Type B pancreatic cell (in vitro differentiated cells): ENCODE measurements at places on chromosomes 3 and 15. TPM values are rescaled to one million over a fixed set of nuclear protein-coding genes. Genes with fewer than 3 reads are reported as not detected.

- DNase-seq = no peak
These were observed 436.4 kb downstream of the NAALADL2 start for GRCh38 chr3:175295248-175296130.

DNA sequence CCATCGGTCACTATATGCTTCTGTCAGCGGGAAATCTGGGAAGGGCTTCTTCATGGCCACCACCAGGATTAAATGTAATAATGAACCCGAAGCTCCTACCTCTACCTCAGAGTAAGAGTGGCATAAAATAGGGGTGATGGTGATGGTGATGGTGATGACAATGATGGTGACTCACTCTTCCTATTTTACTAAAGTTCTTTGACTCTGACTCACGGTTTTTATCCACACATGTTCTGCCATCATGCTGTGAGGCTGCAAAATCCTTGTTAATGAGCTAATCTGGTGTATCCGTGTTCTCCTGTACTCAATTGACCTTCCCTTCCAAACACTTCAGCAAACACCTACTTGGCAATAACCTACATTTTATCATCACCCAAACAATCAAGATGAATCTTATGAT lies 18.3 kb upstream of the FOXP1 start:
- DNase-seq = no peak

GRCh38 chr3:178684881-178685590 lies 148.8 kb downstream of the KCNMB2 start:
- DNase-seq = no peak

ZCWPW2 gene
- 0.71 and 0.99 TPM in 2 replicates for total RNA-seq

- DNase-seq = no peak
These were observed 559.9 kb upstream of the MCTP2 start for GRCh38 chr15:93671387-93671943.

DNA sequence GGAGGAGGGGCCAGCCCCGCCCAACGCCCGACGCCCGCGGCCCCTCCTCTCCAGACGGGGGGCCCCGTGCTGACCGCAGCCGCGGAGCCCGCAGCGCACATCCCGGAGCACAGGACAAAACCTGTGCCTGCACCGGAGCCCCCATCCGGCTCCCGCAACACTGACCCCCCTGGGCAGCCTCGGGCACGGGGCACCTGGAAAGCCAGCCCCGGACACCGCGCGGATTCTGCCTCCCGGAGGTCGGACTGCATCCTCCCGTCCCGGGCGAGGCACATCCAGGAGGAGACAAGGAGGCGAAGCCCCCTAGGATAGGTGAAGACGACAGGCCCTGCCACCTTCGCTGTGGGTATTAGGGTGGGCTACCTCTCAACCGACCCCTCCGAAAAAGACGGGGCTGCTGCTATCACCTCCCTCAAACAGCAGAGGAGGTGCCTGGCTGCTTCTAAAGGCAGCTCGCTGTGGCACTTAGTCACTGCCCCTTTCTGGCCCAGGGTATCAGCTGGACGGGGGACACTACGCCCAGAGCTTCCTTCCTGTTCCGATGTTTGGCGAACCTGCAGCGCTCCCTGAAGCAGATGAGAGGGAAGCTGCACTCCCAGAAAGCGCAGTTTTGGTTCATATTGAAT lies 10.6 kb downstream of the XXYLT1 start:
- no peak for DNase-seq

GRM7 gene
- total RNA-seq = 9.9 and 10.8 TPM in 2 replicates

DNA sequence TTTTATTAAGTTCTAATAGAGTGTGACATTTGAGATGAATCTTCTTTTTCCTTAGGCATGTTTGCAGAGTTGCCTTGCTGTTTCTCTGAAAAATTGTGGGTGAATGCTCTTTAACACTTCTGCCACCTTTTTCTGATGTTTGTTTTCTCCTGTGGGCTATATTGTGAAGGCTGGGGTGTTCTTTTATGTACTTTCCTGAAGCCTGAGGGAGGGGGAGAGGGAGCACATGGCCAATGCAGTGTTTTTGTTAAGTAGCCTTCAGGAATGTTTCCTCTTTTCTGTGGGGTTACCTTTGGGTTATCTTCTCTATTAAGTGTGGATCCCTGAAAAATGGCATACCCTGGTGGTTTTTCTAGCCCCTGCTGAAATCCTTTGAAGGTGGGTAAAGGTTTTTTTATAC lies 50.2 kb downstream of the CMC1 start:
- no peak for DNase-seq

GRCh38 chr3:106058475-106058874 lies 189.7 kb upstream of the CBLB start:
- DNase-seq = no peak

- no peak for DNase-seq
These were observed 192.3 kb downstream of the IGSF11 start for GRCh38 chr3:118842147-118842863.

DNA sequence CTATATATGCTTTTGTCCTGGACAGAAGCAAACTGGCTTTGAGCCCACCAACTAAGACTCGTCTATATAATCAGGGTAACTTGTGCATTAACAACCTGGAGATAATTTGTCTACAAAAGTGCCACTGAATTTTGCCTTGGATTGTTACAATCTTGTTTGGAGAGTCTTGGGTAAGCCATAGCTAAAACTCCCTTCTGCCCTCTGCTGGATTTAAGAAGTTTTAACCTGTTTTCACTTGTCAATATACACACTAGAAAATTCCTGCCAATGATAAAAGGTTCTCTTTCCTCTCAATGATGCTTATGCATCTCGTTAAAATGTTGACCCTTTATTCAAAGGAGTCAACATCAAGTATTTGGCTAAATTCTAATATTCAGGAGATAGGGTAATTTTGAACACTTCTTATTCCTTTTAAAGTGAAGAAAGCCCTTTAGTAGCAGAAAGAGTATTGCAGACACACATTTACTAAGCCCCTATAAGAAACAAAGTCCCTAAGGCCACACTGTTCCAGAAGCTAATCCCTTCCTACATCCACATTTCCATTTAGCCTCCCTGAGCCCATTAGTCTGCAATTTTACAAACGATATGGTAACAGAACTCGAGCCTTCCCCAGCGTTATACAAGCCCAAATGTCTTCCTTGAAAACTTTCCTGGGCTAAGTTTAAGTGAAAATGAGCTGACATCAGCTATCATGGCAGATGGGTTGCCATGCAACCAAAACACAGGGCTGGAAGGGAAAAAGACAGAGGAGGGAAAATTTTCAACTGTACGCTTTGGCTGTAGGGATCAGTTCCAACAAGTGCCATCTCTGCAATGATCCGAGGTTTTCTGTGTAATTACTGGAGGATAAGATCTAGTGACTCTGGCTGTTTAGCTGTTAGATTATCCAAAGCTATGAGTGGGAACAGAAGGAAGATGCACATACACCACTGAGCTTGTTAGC lies 75.9 kb upstream of the FGF12 start:
- no peak for DNase-seq

- DNase-seq = no peak
These were observed 330.9 kb downstream of the ERC2 start for GRCh38 chr3:56137415-56137814.

LEKR1 gene
- 1.6 and 4.2 TPM in 2 replicates for total RNA-seq

- DNase-seq = no peak
These were observed 63.7 kb upstream of the SMAD6 start for GRCh38 chr15:66638377-66638776.

CYP19A1 gene
- 0.95 and 1.3 TPM in 2 replicates for total RNA-seq

DNA sequence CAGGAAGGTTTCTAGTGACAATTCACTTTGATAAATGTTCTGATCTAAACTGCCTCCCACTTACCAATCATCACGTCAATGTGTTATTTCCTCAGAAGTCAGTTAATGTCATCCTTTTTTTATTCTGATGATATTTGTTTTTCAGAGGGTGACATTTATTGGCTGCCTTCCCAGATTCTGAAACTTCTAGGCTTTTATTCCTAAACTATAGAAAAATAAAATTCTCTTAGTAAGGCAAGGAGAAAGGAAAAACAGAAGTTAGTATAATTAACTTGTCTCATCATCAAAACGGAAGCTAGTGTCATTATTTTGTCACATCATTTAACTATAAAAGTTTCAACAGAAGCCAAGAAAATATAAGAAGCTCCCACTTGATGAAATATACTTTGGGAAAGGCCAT lies 100.0 kb upstream of the C3orf80 start:
- DNase-seq = no peak

- DNase-seq = no peak
These were observed 15.7 kb downstream of the KIF9 start for GRCh38 chr3:47266709-47267489.

DNA sequence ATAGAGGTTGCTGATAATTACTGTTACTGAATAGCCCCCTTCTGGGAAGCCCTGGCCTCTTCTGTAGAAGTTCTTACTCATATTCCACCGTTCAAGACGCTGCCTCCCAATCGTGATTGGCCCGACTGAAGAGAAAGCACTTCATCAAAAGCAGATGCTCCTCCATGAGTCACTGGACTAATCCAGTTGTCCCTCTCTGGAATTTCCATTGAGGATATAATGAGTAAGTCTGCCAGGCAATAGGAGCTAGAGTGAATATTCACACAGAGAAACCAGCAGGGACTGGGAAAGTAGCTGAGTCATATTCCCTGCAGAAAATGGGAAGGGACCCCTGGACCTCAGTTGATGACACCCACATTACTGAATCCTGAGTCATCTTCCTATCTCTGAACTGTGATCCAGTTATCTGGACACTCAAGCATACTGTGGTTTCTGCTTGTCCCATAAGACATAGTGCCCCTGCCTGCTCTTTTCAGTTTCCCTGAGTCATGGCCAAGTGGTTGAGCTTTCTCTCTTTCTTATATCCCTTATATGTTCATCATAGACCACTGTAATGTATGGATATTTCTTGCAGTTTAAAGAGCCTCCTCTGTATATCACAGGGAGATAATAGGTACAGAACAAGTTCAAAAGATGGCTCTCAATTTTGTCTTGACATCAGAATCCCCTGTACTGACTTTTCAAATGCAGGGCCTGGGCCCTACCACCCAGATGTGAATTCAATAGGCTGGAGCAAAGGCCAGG lies 151.2 kb upstream of the CDIN1 start:
- no peak for DNase-seq
